ENCODE measurements at places on chromosomes 1 and 21.
A peak's percentile ranks its signal among the peaks of the same experiment; 100 is the strongest.

- DNase-seq: no peak
Observed at GRCh38 chr1:111990026-111990877, 784 bp upstream of the KCND3 start.

DNA sequence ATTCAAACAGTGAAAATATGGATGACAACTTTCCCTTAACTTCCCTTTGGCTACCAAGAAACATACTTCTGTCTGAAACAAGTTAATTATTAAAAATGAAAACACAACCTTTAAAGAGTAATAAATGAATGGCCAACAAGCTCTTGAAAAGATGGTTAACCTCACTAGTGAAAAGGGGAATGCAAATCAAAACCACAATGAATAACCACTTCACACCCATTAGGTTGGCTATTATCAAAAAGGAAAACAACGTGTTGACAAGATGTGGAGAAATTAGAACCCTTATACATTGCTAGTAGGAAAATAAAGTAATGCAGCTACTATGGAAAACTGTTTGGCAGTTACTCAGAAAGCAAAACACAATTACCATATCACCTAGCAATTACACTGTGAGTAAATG lies 14.1 kb downstream of the COP1 start:
- DNase-seq: no peak

GRCh38 chr1:178344513-178345091 lies 152.2 kb downstream of the CLEC20A start:
- peak; percentile 25 for DNase-seq

DNA sequence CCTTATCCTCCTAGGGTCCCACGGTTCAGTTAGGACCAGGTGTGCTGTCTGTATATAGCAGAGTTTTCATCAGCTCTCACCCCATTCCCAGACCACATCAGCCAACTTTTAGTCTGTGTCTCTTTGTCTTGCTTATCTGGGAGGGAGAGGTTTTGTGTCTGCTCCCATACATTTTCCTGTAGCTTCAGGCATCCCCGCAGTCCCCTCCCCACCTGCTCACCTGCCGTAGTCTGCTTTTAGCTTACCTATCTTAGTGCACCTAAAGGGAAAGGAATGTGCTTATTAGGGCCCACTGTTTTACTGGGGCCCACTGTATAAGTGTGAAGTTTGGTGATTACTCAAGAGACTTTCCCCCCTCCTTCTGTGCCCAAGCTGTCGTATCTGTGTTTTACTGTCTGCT lies 225.1 kb downstream of the PLA2G4A start:
- DNase-seq: no peak

DNA sequence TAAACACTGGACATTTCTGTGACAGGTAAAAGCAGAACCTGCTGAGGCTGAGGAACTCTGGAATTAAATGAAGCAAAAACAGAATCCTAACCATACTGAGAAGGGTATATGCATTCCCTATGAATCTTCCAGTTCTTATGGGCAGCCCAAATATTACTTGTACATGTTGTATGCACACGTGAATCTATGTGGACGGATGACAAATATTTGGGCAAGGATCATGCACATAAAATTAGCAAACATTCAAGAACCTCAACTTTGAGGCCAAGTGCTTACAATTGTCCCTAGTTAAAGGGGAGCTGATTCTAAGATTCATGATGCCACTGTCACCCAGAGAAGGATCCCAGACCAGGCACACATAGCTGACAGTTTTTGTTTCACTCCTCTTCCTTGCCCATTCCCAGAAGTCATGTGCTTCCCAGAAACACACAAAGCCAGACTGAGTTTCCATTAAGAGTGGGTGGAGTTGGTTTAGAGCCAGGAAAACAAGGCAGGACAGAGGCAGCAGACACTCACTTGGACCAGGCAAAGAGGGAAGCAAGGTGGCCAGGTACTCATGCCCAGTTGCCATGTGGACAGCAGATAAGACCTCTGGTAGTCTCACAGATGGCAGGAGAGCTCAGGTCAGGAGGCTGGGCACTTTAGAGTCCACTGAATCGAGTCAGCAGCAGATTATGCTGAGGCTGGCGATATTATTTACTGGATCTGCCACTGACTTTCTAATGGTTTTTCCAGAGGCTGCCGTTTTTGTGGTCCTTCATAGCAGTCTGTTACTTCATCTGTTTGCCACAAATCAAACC lies 25.6 kb downstream of the AK2 start:
- DNase-seq: no peak

DNA sequence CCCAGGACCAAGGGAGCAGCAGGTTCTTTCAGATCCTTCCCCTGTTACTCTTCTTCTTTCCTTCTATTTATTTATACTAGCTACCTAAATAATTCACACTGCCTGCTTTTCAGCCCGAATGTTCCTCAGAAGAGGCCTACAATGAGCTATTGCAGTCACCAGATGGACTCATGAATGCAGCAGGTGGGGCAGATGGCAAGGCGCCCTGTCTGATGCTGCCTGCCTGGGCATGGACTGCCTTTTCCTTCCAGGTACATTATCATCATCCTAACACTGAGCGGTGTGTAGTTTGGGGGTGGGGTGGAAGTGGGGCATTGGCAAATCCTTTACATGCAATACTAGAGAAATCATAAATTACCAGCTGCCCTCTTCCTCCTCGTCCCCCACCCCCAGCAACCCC lies 17.6 kb downstream of the ESRRG start:
- no peak for DNase-seq

DNA sequence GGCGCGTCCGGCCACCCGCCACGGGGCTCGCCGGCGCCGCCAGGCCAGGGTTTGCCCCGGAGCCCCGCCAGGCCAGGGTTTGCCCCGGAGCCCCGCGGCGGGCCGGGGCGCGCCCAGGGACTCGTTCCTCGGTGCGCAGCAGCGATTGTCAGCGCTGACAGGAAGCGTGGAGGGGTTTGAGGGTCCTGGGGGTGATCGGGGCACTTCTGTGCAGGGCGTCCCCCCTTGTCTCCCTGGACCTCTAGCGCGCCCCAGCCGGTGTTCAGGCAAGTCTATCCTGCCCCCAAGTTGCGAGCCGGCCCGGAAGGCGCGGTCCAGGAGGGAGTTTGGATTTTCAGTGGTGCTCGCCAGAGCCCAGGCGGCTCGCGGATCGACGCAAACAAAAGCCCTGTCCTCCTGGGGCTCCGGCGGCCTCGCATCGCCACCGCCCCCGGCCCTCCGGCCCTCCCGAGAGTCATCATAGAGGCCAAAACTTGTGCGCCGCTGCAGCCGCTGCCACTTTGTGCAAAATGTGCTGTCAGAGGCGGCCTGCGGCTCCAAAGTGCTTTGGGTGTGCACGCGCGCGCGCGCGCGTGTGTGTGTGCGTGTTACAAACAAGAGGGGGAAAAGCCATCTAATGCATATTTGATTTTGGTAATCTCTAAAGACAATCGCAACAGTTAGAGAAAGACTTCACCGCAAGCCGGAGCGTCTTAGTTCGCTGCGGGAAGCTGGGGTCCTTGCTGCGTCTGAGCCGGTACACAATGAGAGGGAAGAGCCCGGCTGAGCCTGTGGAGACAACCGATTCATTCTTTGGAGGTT lies 1.0 kb downstream of the ROR1 start:
- peak; percentile 36 for DNase-seq

DNA sequence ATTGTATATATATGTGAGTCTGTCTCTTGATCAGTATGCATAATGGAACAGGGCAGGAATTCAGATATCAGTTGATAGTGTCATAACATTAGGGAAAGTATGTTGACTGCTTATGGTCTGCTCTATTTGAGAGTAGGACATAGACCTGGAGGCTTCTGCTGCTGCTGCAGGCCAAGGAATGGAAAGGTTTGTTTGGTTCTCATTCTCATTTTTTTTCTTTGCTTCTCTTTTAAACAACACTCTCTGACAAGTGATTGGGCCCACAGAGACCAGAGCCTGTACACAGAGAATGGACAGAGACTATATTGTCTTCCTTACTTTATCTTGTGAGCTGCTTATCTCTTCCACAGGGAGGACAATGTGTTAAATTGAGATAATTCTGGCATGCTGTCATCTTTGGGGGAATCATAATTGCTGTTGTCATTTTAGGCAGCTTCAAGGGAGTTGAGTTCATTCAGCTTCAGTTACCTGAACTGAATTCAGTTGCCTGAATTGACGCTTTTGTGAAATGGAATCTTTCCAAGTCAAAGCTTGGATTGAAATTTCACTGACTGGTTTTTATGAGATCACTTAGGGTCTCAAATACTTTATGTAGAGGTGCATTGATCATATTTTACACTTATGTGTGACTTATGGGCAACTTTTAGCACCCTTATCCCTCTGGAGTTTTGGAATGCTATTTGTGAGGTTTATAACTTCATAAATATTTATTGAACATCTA lies 16.9 kb downstream of the CAP1 start:
- no peak for DNase-seq
